ENCODE measurements at places on chromosomes 2 and 18. TPM values are rescaled to one million over a fixed set of nuclear protein-coding genes. Genes with fewer than 3 reads are reported as not detected.

- no peak overlapping the region for H3K4me3 ChIP-seq
- no peaks in the 10 kb centered on the region for H3K36me3 ChIP-seq
- no peaks in the 10 kb centered on the region for H3K27me3 ChIP-seq
- H3K4me1 ChIP-seq = peaks cover 10% of the 10 kb centered on the region
- no peak for ATAC-seq
- no peak overlapping the region for H3K27ac ChIP-seq
Observed at GRCh38 chr2:227860221-227860641, 11.2 kb upstream of the DAW1 start.

DNA sequence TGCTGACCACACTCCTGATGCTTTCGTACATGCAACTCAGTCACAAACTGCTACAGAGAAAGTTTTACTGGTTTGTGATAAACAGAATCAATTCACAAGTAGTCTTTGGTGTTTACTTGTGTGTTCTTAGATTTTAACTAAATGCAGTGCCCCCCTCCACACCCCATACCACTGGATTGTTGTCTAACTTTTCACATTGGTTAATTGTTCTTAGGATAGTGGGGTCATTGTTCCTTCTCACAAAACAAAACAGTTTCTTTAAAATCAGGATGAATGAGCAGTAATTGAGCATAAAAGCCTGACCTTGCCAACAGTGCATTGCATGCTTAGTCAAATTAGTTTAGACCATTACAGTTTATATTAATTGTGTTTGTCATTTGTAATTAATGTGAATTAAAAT is 14.1 kb upstream of the PNPT1 start:
- H3K27me3 ChIP-seq = peaks cover 20% of the 10 kb centered on the region
- ATAC-seq = no peak
- H3K4me3 ChIP-seq = no peak overlapping the region
- no peaks in the 10 kb centered on the region for H3K36me3 ChIP-seq
- no peak overlapping the region for H3K27ac ChIP-seq
- H3K4me1 ChIP-seq = no peaks in the 10 kb centered on the region

- H3K4me3 ChIP-seq = no peak overlapping the region
- no peaks in the 10 kb centered on the region for H3K4me1 ChIP-seq
- no peak overlapping the region for H3K27ac ChIP-seq
- ATAC-seq = no peak
- no peaks in the 10 kb centered on the region for H3K36me3 ChIP-seq
Observed at GRCh38 chr2:118091140-118091478, 2.8 kb downstream of the INSIG2 start.

DNA sequence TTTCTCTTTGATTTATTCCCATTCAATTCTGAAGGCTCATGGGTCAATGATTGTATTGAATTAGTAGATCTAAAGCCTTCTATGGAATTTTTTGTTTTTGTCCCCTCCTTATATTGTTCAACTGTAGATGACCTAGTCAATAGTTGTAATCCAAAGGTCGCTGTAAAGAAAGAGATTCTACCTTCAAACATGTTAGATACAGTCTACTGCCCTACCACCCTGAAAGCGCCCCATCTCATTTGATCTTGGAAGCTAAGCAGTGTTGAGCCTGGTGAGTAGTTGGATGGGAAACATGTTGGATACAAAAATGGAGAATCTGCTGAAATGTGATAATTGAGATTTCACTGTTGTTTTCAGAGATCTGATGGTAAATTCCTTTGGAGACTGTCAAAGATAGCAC is 63.0 kb downstream of the PPP1R1C start:
- no peaks in the 10 kb centered on the region for H3K36me3 ChIP-seq
- H3K4me3 ChIP-seq = no peak overlapping the region
- H3K4me1 ChIP-seq = peaks cover 12% of the 10 kb centered on the region
- no peaks in the 10 kb centered on the region for H3K27me3 ChIP-seq
- no peak overlapping the region for H3K27ac ChIP-seq

- no peaks in the 10 kb centered on the region for H3K36me3 ChIP-seq
- H3K4me1 ChIP-seq = peaks cover 31% of the 10 kb centered on the region
- no peaks in the 10 kb centered on the region for H3K27me3 ChIP-seq
Observed at GRCh38 chr2:10412380-10412779, 35.7 kb downstream of the ODC1 start.

GRCh38 chr2:42457011-42457410 is 36.8 kb downstream of the KCNG3 start:
- no peaks in the 10 kb centered on the region for H3K4me1 ChIP-seq
- no peaks in the 10 kb centered on the region for H3K36me3 ChIP-seq
- no peaks in the 10 kb centered on the region for H3K27me3 ChIP-seq
- ATAC-seq = no peak
- no peak overlapping the region for H3K27ac ChIP-seq
- no peak overlapping the region for H3K4me3 ChIP-seq

DNA sequence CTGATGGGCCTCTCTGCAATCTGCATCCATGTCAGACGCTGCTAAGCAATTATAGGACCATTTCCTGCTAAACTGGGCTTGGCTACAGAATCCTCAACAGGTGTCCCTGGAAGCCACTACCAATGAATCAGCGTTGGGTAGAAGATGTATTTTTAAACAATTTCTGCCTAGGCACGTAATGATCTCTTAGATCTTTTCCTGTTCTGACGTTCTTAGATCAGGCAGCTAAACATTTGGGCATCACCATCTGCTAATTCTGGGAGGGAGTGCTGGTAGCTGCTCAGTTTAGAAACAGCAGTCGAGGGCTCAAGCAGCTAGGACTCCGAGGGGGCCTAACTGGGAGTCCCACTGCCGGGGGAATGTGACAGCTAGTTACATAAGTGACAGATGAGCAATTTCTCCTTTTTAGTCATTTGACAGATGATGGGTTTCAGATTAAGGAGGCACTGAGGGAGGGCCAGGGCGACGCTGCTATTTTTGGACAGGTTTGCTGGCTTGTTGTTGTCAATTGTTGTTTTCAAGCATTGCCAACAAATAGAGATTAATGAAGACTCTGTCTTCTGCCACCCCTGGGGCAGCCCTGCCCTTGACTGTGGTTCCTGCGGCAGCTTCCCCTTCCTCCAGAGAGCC is 92.7 kb downstream of the MRO start:
- H3K4me3 ChIP-seq = no peak overlapping the region
- no peaks in the 10 kb centered on the region for H3K36me3 ChIP-seq
- no peak overlapping the region for H3K27ac ChIP-seq
- ATAC-seq = no peak

DNA sequence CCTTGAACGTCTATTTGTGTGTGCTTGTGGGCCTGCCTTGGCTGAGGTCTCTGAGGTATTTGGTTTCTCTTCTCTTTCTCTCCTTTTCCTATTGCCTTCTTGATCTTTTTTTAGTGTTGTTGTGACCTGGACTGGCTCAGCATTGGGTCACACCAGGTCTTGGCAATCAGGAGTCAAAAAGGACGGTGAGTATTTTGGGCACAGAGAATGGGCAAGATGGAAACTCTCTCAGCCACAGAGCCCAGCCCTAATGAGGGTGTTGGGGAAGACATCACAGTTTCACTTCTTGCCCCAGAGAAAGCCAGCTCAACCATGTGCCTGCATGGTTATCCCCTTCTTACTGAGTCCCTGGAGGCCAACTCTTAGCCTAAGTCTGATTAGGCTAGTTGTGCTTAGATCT is 13.7 kb upstream of the INO80C start:
- no peak for ATAC-seq
- no peak overlapping the region for H3K4me3 ChIP-seq
- peaks cover 14% of the 10 kb centered on the region for H3K4me1 ChIP-seq
- no peaks in the 10 kb centered on the region for H3K27me3 ChIP-seq

- no peak overlapping the region for H3K27ac ChIP-seq
- no peaks in the 10 kb centered on the region for H3K4me1 ChIP-seq
- no peaks in the 10 kb centered on the region for H3K27me3 ChIP-seq
- H3K36me3 ChIP-seq = no peaks in the 10 kb centered on the region
- no peak overlapping the region for H3K4me3 ChIP-seq
- ATAC-seq = no peak
Observed at GRCh38 chr18:43681661-43682060, 404.4 kb upstream of the SYT4 start.

- H3K4me3 ChIP-seq = no peak overlapping the region
- ATAC-seq = no peak
- H3K27me3 ChIP-seq = no peaks in the 10 kb centered on the region
Observed at GRCh38 chr18:8673256-8674209, 31.8 kb upstream of the MTCL1 start.

DNA sequence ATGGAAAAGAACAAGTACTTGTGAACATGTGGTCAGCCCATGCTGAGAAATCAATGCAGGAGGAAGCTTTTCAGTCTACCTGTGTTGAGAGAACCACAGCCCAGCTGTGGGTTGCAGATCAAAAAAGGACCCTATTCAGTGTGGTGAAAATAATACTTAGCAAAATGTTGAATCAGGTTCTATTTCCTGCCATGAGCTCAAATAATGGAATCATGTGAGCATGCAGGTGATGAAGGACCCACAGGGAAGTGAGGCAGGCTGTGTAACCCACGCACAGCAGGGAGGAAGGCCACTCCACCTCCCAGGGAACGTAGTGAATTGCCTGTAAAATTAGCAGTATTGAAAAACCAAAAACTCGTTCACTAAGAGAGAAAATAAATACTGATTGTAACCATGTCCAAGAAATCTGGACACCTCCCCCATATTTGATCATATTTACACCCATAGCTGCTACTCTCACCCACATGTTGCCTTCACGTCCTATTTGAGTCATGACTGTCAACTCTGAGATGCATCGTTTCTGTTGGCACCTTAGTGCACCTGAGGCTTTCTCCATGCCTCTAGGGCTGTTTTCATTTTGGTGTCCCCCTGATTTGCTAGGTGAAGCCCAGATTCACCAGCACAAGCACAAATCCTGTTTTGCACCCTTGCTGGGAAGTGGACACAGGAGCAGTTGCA is 20.5 kb upstream of the BCL2L11 start:
- H3K4me1 ChIP-seq = no peaks in the 10 kb centered on the region
- H3K36me3 ChIP-seq = no peaks in the 10 kb centered on the region
- H3K27me3 ChIP-seq = no peaks in the 10 kb centered on the region
- H3K27ac ChIP-seq = no peak overlapping the region

DNA sequence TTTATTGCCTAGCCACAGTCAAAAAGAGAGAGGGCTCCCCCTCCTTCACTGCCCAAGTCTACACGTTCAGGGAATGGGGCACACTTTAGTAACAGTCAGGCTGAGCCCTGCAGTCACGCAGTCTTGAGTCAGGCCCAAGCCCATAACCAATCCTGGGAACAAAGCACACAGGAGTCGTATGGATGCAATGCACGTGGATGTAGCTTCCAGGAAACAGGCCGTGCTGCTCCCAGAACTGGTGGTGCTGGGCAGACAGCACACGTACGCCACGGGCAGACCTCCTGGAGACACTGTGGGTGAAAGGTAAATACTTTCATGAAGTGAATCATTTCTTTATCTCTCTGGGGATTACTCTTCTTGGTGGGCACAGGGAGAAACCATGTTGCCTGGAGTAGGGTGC is 30.0 kb upstream of the MBP start:
- H3K4me1 ChIP-seq = no peaks in the 10 kb centered on the region
- H3K27ac ChIP-seq = no peak overlapping the region
- H3K36me3 ChIP-seq = no peaks in the 10 kb centered on the region
- no peak for ATAC-seq
- no peak overlapping the region for H3K4me3 ChIP-seq
- peaks cover 25% of the 10 kb centered on the region for H3K27me3 ChIP-seq

GRCh38 chr2:227347117-227347516 is 22.1 kb downstream of the MFF start:
- no peak for ATAC-seq
- H3K36me3 ChIP-seq = no peaks in the 10 kb centered on the region
- no peaks in the 10 kb centered on the region for H3K27me3 ChIP-seq
- H3K4me1 ChIP-seq = no peaks in the 10 kb centered on the region
- no peak overlapping the region for H3K4me3 ChIP-seq

- H3K4me1 ChIP-seq = peaks cover 4% of the 10 kb centered on the region
- H3K27me3 ChIP-seq = no peaks in the 10 kb centered on the region
- no peak overlapping the region for H3K27ac ChIP-seq
- no peaks in the 10 kb centered on the region for H3K36me3 ChIP-seq
- no peak overlapping the region for H3K4me3 ChIP-seq
- ATAC-seq = no peak
Observed at GRCh38 chr18:3148930-3149535, 70.7 kb downstream of the MYOM1 start.

- H3K4me1 ChIP-seq = no peaks in the 10 kb centered on the region
- H3K27ac ChIP-seq = no peak overlapping the region
- no peak for ATAC-seq
- H3K36me3 ChIP-seq = no peaks in the 10 kb centered on the region
- no peak overlapping the region for H3K4me3 ChIP-seq
Observed at GRCh38 chr2:183359867-183360266, 235.6 kb downstream of the NUP35 start.

GRCh38 chr2:121810959-121811853 is 55.8 kb downstream of the TSN start:
- no peaks in the 10 kb centered on the region for H3K27me3 ChIP-seq
- no peak overlapping the region for H3K27ac ChIP-seq
- peak; percentile 65 for ATAC-seq
- H3K4me3 ChIP-seq = no peak overlapping the region
- H3K4me1 ChIP-seq = no peaks in the 10 kb centered on the region

DNA sequence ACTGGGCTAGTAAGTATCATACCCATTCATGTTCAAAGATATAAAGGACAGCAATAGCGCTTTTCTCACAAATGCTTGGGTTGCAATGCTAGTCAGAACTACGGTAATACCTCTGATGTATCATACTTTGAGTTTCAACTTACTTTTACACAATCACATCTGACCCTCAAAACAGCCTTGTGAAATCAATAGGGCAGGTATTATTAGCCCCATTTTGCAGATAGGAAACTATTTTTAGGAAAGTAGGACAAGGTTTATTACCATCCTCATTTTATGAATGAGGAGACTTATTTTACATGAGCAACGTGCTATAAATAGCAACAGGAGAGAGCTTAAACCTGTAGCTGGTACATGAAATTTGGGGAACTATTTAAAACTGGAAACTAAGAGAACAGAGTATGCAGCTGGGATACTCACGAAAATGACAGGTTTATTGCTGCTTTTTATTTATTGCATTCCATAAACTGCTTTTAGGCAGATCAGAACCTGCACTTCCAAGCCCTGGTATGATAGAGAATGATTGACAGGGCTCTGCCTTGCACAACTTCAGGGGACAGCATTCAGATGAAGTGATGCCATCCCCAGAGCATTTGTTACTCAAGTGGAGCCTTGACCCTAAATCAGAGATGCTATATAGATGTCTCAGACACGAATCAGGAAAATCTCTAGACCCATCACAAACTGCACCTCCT is 42.4 kb upstream of the PPM1B start:
- no peak for ATAC-seq
- H3K4me1 ChIP-seq = no peaks in the 10 kb centered on the region
- no peak overlapping the region for H3K4me3 ChIP-seq
- no peaks in the 10 kb centered on the region for H3K36me3 ChIP-seq

GRCh38 chr18:70005580-70005979 is 57.9 kb upstream of the CD226 start:
- H3K4me1 ChIP-seq = no peaks in the 10 kb centered on the region
- no peak for ATAC-seq
- H3K36me3 ChIP-seq = no peaks in the 10 kb centered on the region
- no peak overlapping the region for H3K27ac ChIP-seq

- no peaks in the 10 kb centered on the region for H3K4me1 ChIP-seq
- no peak for ATAC-seq
- no peak overlapping the region for H3K27ac ChIP-seq
- no peaks in the 10 kb centered on the region for H3K27me3 ChIP-seq
Observed at GRCh38 chr2:226873051-226873620, 37.3 kb downstream of the RHBDD1 start.

RTN4 gene
- total RNA-seq = 304 TPM

CERKL gene
- not detected for total RNA-seq

PIEZO2 gene
- total RNA-seq = 1.8 TPM

AFF3 gene
- total RNA-seq = 74.8 TPM

KCNK3 gene
- total RNA-seq = 7.0 TPM

ONECUT2 gene
- under 0.01 TPM for total RNA-seq

PRKAG3 gene
- not detected for total RNA-seq

RHOB gene
- total RNA-seq = 1,436 TPM

NYAP2 gene
- 0.47 TPM for total RNA-seq

CXCR1 gene
- not detected for total RNA-seq

ST6GAL2 gene
- total RNA-seq = 24.8 TPM

ANO7 gene
- 0.81 TPM for total RNA-seq

UGT1A7 gene
- total RNA-seq = not detected

CTAGE1 gene
- total RNA-seq = not detected

FHL2 gene
- 93.9 TPM for total RNA-seq
